Kidney capillary endothelial cell (primary cell): ENCODE measurements at places on chromosomes 1 and 21.

DNA sequence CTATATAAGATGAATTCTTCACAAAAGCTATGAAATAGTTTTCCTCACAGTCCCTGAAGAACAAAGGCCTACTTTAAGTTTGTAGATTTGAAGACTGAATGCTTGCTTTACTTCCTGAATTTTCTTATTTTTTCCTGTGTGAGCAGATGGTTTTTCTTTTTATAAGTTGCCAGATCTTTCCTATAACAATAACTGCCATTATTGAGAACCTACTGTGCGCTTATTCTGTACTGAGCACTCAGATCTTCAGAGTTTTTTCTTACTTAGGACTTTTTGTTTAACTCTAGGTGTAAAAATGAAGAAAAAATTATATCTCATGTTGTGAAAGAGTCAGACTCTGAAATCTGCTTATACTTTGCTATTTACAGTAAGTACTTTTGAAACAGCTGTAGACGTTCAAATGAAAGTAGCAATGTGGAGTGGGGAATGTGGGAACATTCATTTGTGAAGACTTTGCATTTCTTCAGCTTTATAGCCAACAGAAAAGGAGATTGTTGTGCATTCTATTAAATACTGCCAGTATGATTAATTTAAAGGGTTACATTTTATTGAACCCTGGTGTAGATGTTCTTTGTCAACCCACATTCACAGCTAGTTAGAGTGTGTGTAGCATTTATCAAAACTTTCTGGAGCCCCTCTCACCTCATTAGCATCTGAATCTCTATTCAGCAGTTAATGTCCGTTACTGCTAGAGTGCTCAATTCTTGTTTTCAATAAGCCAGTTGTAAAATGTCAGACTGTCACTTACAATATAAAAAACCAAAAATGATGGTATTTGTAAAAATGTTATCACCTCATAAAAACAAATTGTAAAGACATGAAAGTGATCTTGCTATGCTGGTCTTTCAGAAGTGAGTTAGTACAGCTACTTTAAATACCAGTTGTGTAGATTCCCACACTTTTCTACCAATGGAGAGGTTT lies 29.0 kb downstream of the NFIA start:
- DNase-seq, result no peak

DNA sequence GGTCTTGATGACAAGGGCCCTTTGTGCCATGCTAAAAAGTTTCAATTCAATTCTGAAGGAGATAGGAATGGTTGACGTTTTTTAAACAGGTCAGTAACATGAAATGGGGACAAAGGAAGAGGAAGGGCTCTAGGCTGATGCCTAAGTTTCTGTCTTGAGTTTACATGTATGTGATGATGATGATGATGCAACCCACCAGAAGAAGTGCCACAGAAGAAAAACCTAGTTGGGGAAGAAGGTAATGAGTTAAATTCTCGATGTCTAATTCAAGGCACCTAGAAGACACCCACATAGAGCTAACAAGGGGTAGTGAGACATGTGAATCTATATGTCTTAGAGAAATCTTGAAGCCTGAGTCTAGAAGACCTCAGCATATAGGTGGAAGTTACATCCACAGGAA lies 44.4 kb upstream of the ATP1A1 start:
- DNase-seq, result no peak

GRCh38 chr1:109252167-109252892 lies 3.0 kb downstream of the CELSR2 start:
- DNase-seq, result no peak

DNA sequence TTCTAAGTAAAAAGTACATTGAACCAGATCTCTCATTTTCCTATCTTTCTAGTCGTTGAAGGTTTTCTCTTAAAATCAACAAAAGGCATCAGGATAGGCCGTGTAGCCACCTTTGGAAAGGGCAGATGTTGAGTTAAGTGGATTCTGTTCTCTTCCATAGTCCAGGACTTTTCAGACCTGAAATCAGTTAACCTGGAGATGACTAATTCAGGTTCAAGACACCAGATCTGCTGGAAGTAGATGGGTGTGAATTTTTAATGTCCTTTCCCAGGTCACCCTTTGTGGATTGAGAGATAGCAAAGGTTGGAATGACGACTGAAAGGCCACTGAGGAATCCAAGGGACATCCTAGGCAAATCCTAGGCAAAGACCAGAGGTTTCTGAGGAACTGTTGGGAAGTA lies 172.8 kb downstream of the DHRS3 start:
- no peak for DNase-seq

DNA sequence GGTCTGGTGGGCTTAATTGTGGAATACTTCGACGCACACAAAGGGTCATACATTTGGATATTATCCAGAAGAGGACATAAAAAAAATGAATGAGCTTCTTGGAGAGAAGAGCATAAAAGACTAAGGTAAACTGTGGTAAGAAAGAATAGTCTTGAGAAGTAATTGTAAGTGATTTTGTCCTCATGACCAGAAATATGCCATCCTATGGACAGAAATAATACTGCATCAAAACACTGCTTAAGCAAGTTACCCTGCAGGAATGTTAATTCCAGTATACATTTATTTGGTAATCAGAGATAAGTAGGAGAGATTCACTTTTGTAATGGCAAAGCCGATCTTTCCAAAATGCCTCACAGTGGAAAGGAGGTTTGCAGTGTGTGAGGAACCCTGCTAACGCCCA lies 111.9 kb downstream of the NRIP1 start:
- DNase-seq, result no peak

DNA sequence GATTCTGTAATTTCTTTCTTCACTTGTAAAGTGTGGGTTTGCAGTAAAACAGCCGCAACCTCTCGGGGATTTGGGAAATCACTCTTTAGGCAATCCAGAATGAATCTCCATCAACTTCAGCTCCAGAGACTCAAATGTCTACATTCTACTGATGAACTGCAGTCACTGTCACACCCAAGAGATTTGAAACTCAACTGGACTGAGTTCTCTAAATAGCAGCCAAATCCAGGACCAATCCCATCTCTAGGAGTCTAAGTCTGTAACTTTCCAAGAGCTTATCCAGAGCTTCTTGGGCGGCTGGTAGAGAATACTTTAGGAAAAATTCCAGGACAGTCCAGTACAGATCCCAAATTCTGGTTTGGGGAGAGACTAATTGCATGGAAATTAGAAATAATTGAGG lies 62.9 kb downstream of the ADAMTS1 start:
- DNase-seq, result no peak

DNA sequence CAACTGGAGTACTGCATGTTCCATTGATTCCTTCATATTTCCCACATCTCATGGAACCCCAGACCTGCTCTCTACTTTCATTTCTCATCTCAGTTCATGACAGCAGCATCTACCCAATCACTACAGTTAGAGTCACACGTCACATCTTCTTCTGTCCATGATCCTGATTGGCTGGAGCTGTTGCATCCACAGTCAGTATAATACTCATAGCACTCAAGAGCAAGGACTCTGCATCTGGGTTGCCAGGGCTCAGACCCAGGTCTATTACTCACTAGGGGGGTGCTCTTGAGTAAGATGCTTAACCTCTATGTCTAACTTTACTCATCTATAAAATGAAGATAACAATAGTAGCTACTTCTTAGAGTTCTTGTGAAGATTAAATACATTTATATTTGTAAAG lies 4.4 kb upstream of the XPR1 start:
- DNase-seq, result no peak

DNA sequence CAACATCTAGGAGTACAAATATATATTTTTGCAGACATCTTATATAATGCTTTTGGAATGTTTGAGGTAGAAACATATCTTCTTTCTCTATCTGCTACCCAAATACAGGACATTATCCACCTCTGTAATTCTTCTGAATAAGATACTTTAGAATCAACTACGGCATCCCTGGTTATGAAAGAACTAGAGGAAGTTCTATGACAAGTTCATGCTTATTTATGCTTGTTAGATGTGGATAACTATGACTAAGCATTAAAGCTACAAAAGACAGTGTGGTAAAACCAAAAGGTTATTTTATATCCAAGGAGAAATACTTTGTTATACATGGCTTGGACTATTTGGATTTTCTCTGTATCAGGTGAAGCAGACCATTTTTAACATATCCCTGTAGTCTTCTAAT lies 894.0 kb downstream of the KCNT2 start:
- no peak for DNase-seq

GRCh38 chr1:241551759-241552638 lies 19.8 kb downstream of the KMO start:
- no peak for DNase-seq
